Epithelial cell of prostate (primary cell): ENCODE measurements at places on chromosomes 11 and 22.

DNA sequence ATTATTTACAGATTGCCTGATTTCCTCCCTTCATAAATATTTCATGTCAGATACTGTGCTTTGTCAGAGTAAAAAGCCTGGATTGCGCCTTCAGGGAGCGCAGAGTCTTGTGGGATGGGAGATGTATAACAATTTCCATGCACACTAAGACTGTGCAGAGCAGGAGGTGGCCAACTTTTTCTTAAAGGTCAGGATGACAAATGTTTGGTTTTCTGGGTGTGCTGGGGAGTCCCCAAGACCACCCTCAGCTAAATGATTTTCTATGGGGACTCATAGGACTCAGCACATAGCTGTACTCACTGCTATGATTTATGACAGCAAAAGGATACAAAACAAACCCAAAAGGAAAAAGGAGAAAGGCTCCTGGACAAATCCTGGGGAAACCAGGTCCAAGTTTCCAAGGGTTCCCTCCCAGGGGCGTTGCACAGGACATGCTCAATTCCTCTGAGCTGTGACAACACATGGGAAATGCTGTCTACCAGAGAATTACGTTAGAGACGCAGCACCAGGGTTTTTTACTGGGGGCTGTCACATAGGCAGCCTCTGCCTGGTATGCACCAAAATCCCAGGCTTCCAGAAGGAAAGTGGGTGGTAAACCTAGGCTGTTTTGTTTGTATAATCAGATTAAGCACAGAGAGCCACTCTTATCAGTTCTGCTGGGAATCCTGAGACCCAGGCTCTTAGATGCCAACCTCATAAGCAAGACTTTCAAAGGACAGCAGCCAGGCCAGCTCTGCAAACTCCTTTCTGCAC, 59.1 kb downstream of the CSNK2A3 start:
- DNase-seq: no peak

GRCh38 chr11:118415739-118416068, 14.3 kb downstream of the ATP5MG start:
- peak; percentile 77 for DNase-seq

DNA sequence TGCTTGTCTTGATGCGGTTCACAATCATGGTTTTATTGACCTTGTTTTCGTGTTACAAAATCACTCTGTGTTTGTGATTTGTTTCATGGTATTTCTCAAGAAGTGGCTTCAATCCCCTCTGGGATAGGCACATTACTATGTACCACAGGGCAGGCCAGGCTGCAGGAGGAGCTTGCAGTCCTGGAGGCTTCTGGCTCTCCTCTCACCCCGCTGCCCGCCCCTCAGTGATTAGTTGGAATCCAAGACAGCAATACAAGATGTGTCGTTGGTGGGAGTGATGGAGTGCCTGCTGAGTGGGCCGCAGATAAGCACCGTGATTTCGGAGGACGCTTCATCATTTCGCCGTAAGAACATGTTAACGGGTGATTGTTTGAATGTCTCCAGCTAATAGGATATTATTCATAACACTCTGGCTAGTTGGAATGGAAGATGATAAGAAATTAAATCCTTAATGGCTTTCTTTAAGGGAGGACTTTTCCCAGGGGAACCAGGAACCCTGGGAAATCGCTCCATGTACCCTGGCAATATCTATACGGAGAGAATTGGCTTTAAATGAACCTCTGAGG, 384.4 kb downstream of the MIAT start:
- no peak for DNase-seq

DNA sequence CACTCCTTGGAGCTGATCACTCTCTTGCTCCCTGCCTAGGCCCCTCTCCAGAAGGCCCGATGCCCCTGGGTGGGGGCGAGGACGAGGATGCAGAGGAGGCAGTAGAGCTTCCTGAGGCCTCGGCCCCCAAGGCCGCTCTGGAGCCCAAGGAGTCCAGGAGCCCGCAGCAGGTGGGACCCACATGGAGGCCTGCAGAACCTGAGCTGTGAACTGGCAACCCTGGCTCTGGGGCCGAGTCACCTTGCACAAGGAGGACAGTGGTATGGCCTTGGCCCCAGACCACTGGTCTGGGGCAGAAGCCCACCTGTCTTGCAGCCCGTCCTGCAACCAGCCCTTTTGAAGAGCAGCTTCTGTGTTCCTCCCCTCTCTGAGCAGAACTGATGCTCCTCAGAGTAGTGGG, 6.2 kb downstream of the SCO2 start:
- DNase-seq: no peak

DNA sequence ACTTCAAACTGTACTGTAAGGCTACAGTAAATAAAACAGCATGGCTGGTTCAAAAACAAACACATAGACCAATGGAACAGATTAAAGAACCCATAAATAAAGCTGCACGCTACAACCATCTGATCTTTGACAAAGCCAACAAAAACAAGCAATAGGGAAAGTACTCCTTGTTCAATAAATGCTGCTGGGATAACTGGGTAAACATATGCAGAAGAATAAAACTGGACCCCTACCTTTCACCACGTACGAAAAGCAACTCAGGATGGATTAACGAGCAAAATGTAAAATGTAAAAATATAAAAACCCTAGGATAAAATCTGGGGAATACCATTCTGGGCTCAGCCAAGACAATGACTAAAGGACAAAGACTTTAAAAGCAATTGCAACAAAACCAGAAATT, 201.8 kb upstream of the PGR start:
- no peak for DNase-seq

- no peak for DNase-seq
These were observed 67.6 kb downstream of the BARX2 start for GRCh38 chr11:129443276-129443675.

GRCh38 chr22:26304730-26305129, 124.3 kb upstream of the ASPHD2 start:
- DNase-seq: no peak

DNA sequence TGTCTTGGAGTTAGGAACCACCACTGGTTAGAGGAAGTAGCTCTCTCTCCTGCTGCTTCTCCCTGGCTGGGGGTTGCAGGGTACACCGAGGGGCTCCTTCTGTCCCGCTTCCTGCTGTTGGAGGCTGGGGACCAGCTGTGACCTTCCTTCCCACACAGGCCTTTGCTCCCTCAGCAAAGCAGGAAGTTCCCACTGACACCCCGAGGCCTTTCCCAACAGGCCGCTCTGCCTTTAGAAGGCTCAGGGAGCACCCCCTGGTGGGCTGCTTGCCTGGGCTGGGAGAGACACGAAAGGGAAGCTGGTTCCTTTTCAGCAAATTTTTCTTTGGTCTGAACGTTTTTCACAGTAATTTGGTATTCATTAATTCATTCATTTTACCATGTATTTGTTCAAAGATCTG, 527.9 kb upstream of the B3GAT1 start:
- DNase-seq: no peak

GRCh38 chr11:35933320-35933871, 10.5 kb upstream of the LDLRAD3 start:
- no peak for DNase-seq

GRCh38 chr11:45234306-45235006, 51.7 kb downstream of the SYT13 start:
- DNase-seq: no peak

DNA sequence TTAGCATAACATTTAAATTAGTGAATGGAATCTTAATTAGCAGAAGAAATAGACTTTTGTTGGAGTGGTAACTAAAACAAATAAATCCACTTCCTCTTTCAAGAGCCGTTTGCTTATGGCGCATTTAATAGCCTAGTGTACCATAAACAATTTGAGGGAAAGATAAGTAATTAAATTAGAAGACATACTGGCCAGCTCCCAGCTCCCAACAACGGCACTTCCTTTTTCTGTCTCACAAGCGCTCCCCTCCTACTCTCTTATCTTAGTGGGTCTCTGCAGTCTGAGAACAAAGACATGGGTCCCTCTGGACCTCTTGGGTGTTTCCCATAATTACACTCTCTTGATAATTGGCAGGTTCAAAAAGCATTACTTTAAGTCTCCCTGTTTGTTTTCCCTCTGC, 146.0 kb downstream of the OPCML start:
- no peak for DNase-seq
